ENCODE measurements at places on chromosomes 12 and 14. TPM values are rescaled to one million over a fixed set of nuclear protein-coding genes. Genes with fewer than 3 reads are reported as not detected.

DNA sequence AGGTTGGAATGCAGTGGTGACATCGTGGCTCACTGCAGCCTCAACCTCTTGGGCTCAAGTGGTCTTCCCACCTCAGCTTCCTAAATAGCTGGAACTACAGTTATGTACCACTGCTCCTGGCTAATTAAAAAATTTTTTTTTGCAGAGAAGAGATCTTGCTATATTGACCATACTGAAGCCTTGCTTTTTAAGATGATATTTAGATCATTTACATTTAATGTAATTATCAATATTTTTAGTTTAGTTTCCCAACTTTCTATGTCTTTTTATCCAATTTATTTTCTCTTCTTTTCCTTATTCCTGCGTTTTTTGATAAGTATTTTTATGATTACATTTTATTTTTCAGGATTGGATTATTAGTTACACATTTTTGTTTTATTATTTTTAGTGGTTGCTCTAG, 340.1 kb downstream of the APAF1 start:
- no peak for DNase-seq

- no peak for DNase-seq
Observed at GRCh38 chr14:71243697-71244096, 336.4 kb downstream of the PCNX1 start.

GRCh38 chr12:53195516-53196420, 11.3 kb downstream of the ITGB7 start:
- DNase-seq: no peak

DNA sequence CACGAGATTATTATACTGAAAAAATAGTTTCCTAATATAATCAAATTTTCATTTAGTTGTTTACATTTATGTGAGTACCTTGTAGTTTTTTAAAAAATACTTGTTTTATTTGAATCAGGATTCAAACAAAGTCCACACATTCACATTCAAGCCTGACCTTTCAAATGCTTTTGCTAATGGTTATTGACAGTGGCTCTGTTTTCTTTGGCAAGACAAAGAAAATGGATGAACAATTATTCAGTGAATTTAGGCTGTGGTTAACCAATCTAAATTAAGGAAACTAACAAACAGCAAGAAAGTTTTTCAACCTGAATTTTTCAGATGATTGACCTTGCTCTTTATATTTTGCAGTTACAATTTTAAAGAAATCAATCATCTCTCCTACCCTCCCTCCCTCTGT, 9.7 kb downstream of the SLC4A8 start:
- DNase-seq: no peak

DNA sequence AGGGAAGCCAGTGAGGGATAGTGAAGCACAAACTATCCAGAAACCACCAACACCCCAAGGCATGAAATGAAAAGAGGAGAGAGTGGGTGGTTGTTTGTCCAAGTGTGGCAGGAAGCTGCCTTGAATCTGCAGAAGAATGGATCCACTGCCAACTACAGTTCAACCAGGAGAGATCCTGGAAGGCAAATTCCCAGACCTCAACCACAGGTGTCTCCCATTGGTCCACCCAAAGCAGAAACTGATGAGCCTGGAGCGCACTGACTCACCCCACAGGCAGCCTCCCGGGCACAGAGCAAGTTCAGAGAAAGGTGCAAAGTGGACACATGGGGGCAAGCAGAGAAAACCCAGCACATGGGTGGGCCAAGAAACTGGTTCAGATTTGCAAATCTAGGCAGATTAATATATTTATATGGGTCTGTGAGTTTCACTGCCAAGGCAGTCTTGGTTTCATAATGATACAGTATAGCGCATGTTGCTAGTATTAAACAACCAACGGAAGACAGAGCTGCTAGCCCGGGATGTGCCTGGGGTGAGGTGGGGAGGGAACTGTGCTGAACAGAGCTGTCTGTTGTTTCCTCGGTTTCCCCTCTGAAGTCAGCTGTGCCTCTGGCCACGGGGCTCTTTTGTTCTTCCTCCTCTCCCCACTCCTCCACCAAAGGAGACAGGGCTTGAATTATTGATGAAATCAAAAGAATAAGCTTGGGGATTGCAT, 416.2 kb upstream of the CCDC196 start:
- no peak for DNase-seq

DNA sequence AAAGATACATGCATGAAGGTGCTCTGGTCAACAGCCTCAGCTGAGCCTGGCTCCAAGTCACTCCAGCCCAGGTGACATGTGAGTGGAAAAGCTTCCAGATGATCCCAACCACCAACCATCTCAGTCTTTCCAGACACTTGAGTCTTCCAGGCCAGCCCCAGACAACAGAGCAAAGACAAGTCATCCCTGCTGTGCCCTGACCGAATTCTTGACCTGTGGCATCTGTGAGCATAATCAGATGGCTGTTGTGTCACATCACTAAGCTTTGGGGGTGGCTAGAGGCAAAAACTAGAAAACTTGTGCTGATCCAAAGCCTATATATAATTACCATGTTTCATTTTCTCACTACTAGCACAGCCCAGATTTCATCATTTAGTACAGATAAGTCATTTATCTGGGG, 50.8 kb upstream of the ISM2 start:
- no peak for DNase-seq

SLC6A12 gene
- 0.33 TPM for total RNA-seq
